Choroid plexus epithelial cell (primary cell): ENCODE measurements at places on chromosomes 12 and 14.

DNA sequence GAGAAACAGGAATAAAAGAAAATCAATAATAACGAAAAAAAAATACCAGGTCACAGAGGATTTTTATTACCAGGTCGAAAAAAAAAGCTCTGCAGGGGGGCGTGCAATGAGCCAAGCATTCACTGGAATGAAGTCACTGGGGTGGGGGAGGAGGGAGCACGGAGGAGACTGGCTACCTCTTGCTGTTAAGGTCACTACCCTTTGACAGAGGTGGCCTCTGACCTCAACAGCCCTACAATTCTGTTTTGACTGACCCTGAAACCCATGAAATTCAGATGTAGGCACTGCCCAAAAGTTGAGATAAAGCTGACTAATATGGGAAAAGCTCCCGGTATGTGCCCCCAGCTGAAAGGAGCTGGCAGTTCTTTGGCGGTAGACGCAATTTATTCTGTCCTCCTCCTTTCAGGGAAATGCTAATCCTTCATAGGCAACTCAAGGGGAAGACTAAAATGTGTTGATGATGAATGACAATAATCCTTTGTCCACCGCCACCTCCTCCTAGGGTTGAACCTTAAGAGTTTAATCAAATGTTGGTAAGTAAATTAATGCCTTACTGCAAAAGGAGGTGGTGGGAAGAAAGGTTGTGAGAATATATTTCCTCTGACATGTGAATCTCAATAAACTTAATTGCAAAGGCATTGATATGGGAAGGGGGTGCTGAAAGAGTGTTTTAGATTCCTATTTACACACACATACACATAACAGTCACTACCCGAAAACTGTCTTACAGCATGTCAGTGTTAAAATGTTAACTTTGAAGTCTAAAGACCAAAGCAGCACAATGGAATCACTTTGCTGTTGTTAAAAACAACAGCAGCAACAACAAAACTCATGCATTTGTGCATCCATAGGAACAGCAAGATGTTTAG, 6.3 kb upstream of the RIC8B start:
- peak; percentile 60 for DNase-seq

DNA sequence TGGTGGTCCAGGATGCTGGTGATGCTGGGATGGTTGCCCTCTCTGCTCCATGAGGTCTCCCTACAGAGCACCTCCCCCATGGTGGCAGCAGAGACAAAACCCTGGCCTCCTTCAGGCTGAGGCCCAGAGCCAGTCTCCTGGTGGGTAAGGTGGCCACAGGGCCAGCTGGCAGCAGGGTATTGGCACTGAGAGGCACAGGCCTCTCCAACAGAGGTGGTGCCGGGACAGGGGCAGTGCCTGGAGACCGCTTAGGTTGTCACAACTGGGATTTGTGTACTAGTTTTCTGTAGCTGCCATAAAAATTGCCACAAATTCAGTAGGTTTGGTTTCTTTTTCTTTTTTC, 6.1 kb upstream of the MTA1 start:
- DNase-seq = no peak

DNA sequence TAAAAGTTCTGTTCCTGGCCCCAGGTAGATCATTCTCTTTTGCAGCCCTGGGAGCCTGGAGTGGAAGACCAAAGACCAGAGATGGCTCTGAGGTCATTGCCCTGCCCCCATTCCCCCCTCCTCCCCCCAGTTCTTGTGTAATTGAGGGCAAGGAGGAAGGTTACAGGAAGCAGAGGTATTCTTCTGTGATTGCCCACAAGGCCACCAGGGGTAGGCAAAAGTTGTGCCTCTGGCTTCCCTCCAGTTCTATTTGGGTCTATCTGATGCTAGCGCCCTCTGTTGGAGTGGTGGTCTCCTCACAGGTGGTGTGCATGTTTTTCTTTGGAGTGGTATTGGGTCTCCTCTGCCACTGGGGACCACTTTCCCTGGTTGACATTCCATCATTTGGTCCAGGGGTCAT, 41.2 kb upstream of the CRY1 start:
- DNase-seq = no peak

- peak; percentile 23 for DNase-seq
Observed at GRCh38 chr14:102481791-102482238, 27.8 kb downstream of the ANKRD9 start.

- no peak for DNase-seq
Observed at GRCh38 chr12:74108729-74109128, 428.9 kb upstream of the ATXN7L3B start.

GRCh38 chr14:98138666-98139065, 1133.3 kb downstream of the BCL11B start:
- DNase-seq = no peak

- DNase-seq = no peak
Observed at GRCh38 chr14:71529848-71530247, 402.4 kb upstream of the RGS6 start.

- no peak for DNase-seq
Observed at GRCh38 chr14:99445931-99446330, 34.7 kb downstream of the SETD3 start.

- DNase-seq = no peak
Observed at GRCh38 chr12:130966443-130967030, 12.8 kb downstream of the ADGRD1 start.

DNA sequence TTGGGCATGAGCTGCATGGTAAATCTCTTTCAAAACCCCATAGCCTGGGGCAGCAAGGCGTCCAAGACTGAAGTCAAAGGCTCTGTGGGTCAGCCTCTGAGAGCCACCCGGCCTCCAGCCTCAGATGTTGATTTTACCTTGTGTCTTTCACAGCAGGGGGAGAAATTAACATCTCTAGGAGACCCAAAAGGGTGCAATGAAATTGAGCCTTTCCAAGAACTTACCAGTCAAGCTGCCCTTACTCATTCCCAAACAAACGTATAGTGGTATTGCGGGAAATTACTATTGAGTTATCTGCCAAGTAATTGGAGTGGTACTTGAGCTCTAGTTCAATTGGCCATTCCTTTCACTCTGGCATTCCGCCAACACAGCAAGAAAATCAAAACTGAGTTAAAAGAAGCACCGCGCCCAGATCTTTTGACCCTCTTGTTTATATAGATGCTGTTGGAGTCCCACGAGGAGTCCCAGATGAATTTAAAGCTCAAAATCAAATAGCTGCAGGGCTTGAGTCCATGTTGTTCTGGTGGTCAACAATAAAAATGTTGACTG, 380.7 kb upstream of the SYT1 start:
- no peak for DNase-seq

DNA sequence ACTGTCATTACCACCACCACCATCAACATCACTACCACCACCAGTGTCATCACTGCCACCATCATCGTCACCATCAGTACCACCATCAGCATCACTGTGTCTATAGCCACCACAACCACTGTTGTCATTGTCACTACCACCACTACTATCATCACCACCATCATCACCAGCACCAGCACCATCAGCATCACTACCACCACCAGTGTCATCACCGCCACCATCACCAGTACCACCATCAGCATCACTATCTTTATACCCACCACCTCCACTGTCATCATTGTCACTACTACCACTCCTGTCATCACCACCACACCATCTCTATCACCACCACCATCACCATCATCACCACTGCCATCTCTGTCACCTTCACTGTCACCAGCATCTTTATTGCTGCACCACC, 60.6 kb downstream of the BEGAIN start:
- DNase-seq = no peak

- DNase-seq = peak; percentile 11
Observed at GRCh38 chr12:68231229-68231628, 5.6 kb upstream of the IL26 start.

DNA sequence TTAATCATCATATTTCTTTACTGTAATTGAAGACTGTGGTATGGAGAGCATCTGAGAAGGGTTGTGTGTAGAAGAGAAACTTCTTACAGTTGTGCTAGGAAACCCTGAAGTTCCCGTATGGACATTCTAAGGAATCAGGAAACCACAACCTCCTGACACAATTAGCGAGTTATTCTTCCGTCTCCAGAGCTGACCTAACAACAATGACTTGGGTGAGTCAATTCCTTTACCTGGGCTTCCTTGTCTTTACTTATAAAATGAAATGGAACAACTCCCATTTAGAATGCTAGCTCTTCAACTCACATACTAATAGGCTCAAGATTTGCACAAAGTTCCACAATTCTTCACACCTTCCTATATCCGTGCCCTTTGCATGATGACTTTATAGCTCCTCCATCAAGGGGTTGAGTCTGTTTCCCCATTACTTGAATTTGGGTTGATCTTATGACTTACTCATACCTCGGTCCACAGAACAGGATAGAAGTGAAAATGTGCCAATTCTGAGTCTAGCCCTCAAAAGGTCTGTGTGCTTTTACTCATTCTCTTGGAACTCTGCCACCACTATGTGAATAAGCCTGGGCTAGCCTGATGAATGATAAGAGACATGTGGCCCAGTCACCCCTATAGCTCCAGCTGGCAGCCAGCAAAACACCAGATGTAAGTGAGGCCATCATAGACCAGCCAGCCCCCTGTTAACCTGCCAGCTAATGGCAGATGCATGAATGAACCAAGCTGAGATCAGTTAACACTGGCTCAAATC, 459.4 kb downstream of the ETNK1 start:
- peak; percentile 76 for DNase-seq

- peak; percentile 52 for DNase-seq
Observed at GRCh38 chr14:72291908-72292688, 359.9 kb downstream of the RGS6 start.

- DNase-seq = peak; percentile 86
Observed at GRCh38 chr14:65824285-65824977, 411.9 kb downstream of the FUT8 start.

GRCh38 chr12:19245666-19246065, 116.1 kb downstream of the PLEKHA5 start:
- DNase-seq = no peak

GRCh38 chr12:81128930-81129554, 51.2 kb downstream of the ACSS3 start:
- peak; percentile 74 for DNase-seq

DNA sequence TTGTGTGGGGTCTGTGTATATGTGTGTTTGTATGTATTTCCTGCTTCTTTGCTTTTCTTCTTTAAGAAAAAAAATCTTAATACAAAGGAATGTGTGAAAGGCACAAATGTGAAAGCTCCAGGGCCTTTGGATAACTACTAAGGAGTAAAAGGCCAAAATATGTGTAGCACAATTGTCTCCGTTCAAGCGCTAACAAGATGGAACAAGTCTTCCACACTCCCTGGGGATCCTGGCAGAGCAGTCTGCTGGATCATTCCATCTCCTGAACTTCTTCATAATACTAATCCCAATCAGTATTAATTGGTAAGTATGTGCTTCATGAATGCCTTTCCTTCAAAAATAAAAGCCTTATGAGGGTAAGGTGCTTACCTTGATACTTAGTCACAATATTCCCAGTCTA, 462.5 kb upstream of the TBX3 start:
- DNase-seq = no peak

GRCh38 chr12:20377750-20378149, 9.4 kb downstream of the PDE3A start:
- no peak for DNase-seq

DNA sequence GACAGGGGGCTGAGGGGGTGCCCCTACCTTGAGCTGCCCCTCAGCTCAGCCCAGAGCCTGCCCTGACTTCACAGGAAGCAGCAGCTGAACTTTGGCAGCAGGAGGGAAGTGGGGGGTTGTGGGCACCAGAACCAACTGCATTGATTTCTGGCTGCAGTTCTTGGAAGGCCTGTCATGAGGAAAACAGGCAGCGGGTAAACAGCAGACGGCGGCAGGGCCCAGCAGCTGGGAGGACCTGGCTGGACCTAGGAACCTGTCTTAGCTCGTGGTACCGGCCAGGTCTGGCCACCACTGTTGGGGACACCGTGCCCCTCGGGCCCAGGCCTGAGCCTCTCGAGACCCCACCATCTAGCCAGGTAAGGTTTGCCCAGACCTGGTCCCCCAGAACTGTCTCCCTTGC, 154.2 kb upstream of the MYL2 start:
- no peak for DNase-seq

GRCh38 chr14:59534361-59534987, 42.1 kb downstream of the CCDC175 start:
- peak; percentile 50 for DNase-seq

DNA sequence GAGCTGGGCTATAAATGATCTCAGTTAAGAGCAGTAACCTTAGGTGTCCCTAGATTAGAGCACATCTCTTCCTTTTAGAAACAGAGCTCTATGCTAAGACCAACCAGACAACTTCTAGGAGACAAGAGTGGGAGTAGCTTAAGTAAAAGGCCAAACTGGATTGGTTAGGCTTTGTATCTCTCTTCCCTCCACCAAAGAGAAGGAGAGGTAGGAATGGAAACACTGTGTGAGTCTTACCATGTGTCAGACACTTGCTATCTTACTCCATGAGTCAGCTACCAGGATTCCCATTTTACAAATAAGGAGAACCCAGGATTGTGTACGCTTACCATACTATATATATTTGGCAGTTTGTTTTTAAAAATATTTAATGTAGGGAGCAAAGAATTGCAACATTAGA, 122.9 kb downstream of the PAX9 start:
- no peak for DNase-seq

- no peak for DNase-seq
Observed at GRCh38 chr12:88866881-88867280, 286.6 kb upstream of the KITLG start.

- no peak for DNase-seq
Observed at GRCh38 chr14:75064205-75064567, 362 bp upstream of the ACYP1 start.

DNA sequence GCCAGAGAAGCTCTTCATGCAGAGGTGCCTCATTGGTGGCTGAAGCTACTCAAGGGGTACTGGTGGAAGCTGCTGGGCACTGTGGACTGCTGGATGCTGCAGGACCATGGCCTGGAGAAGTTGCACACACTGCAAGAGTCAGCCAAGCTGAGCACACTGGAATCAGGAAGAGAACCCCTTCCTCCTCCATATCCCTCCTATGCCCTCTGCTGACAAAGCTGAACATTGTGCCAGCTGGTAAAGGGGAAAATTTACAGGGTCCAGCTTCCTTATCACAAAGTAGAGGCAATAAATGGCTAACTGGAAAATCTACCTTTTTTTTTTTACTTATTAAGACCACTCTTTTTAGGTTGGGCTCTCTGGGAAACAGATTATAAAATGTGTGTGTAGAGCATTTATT, 6.5 kb downstream of the CCDC175 start:
- DNase-seq = peak; percentile 40

- DNase-seq = no peak
Observed at GRCh38 chr12:116368196-116369194, 91.0 kb upstream of the MED13L start.

DNA sequence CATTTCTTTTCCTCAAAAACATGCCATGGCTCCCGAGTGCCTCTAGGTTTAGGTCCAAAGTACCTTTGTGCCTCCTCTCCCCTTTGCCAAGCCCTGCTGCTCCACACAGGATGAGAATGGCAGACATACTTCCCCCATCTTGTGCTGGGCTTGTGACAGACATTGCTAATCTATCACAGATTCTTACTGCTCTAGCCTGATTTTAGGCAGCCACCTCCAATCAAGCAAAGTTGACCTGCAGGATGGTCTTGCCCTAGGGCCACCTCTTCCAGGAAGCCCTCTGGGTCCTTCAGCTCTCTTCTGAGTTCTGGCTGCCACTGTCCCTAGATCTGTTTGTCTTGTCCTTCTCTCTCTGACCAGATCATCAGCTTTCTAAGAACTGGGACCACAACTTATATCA, 20.5 kb downstream of the FOXN4 start:
- peak; percentile 12 for DNase-seq

GRCh38 chr12:59873136-59873535, 277.3 kb downstream of the SLC16A7 start:
- DNase-seq = no peak

GRCh38 chr12:120980800-120981368, 2.5 kb downstream of the HNF1A start:
- no peak for DNase-seq
